Immature natural killer cell (primary cell): ENCODE measurements at places on chromosomes 11 and 22.

DNA sequence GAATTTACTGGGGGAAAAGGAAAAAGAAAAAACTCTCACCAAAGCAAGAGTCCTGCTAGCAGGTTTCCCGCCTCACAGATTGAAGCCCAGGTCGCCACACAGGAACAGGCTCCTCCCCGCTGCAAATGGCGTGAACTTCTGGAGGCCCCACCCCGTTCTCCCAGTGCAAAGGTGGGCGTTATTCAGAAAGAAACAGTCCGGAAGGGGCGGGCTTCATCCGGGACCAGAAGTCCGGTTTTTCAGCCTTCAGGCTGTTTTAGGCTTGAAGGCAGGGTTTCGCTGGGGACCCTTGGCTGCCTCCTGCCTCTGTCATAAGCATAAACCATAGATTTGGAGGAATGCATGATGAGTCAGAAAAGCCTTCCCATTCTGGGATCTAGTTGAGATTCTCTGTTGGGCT lies 148.3 kb upstream of the POU2AF2 start:
- DNase-seq = no peak

DNA sequence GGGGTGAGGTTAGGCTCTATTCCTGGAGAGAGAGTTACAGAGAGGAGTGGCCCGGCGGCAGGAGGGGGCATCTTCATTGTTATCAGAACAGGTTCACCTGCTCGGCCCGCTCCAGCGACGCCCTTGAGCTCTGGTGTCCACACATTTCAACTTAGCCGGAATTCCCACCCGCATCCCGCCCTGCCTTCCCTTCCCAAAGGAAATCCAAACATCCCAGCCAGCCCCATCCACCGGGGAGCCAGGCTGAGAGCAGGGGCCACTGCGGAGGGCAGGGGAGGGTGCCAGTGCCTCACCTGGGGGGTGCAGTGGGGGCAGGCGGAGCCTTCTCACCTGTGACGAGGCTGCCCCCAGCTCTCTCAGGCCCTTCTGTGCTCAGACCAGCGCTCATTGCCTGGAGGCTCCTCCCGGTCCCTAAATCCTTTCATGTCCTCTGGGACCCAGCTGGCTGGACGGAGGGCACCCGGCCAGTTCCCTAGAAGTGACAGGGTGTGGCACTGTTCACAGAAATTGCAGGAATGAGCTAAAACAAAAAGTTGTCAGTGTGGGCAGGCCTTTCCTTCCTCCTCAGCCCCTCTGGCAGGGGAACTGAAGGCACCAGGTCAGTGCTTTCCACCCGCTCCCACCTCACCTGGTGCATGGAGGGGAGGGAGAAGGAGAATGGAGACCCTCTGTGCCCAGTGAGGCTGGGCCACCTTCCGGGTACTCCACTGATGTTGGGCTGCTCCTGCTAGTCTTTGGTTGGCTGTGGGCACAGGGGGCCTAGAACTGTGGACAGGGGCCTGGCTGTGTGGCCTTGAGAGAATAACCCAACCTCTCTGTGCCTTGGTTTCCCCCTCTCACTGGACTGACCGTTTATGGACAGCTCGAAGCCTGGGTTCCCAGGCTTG lies 2.2 kb upstream of the MRGPRG start:
- no peak for DNase-seq

DNA sequence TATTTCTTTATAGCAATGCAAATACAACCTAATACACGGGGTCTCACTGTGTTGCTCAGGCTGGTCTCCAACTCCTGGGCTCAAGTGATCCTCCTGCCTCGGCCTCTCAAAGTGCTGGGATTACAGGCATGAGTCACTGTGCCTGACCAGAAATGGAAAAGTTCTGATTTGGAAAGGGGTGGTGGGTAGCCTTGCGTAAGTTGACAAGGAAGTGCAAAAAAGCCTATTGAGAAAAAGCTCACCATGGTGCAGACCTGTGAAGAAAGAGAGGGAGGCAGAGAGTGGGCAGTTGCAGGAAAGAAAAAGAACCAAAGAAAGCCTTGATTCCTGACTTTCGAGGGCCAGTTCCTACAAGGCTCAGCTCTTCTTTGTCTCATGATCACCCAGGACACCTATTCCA lies 27.1 kb downstream of the AGBL2 start:
- no peak for DNase-seq

DNA sequence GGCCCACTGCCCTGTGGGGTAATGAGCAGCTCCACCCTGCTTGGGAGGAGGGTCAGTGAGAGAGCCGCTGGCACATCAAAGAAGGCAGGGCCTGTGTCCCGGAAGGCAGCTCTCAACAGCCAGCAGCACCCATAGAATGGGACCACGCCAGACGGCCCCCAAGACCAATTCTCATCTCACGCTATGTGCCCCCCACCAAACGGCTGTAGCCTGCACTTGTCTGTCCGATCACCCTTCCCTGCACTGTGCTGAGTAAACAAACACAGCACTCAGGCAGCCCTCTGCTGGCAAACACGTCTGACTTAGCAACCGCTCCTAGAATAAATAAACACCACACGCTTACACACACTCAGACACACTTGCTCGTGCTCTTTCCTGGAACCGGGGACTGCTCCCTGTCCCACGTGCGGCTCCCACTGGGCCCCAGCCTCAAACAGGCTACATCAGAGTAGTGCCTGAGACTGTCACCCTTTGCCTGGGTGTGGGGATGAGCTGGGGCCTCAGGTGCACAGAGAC lies 53.2 kb upstream of the CDON start:
- no peak for DNase-seq

GRCh38 chr11:15278128-15278527 lies 163.4 kb downstream of the INSC start:
- no peak for DNase-seq

DNA sequence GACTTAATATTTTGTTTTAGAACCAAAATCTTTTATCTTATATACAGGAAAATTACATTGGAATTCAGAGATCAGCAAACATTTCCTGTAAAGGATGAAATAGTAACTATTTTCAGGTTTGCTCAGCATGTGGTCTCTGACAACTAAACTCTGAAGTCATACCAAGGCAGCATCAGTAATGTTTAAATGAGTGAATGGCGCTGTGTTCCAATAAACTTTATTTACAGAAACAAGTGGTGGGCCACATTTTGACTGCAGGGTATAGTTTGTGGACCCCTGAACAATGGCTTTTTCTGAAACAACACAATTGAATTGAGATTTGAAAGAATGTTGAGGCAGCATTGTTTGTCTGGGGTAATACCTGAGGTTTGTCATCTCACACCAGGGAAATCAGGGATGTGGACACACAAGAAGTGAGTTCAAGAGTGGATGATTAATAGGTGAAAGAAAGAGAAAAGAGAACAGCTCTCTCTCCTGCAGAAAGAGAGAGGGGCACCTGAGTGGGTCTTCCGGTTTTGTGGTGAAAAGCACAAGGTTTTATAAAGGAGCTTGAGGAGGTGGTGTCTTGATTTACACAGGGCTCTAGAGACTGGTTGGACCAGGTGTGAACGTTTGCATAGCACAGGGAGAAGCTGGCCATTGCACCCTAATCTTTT lies 113.5 kb upstream of the VPREB1 start:
- DNase-seq = no peak

- DNase-seq = no peak
Observed at GRCh38 chr22:21961886-21962654, 9.4 kb upstream of the PPM1F start.

GRCh38 chr11:134001596-134001995 lies 44.8 kb upstream of the IGSF9B start:
- DNase-seq = no peak

GRCh38 chr11:85517272-85517671 lies 109.9 kb downstream of the DLG2 start:
- no peak for DNase-seq

GRCh38 chr11:92897487-92897886 lies 72.0 kb upstream of the MTNR1B start:
- DNase-seq = no peak

GRCh38 chr22:44882226-44882905 lies 127.4 kb downstream of the PHF21B start:
- DNase-seq = no peak

DNA sequence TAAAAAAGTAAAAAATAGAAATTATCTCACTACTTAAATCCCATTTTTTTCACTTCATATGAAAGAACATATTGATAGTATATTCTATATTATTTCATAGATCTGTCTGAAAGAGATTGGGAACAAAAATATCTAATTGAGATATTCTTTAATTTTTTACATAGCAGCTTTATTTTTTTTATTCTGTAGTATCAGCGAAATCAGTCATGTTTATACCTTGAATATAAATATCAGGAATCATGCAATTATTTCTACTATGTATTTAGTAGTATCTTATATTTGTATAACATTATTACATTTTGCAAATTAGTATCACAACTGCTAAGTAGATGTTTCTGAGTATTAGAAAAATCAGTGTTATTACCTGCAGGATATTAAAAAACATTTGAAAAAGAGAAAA lies 20.4 kb downstream of the C11orf54 start:
- DNase-seq = no peak

DNA sequence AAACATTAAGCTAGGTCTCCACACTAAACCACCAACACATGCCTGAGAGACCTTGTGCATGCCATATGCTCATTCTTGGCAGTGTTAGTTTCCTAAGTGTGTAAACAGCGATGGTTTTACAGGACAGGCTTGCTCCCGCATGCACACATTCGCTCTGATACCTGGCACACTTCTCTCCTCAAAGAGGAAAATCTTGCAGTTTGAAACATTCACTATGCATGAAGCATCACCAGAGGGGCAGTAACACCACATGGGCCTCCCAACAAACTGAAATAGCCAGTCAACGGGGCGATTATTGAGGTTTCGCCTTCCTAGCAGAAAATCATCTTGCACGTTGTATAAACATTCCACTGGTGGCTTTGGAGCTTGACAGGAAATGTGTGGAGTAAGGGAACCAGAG lies 52.6 kb downstream of the ABTB2 start:
- DNase-seq = no peak

DNA sequence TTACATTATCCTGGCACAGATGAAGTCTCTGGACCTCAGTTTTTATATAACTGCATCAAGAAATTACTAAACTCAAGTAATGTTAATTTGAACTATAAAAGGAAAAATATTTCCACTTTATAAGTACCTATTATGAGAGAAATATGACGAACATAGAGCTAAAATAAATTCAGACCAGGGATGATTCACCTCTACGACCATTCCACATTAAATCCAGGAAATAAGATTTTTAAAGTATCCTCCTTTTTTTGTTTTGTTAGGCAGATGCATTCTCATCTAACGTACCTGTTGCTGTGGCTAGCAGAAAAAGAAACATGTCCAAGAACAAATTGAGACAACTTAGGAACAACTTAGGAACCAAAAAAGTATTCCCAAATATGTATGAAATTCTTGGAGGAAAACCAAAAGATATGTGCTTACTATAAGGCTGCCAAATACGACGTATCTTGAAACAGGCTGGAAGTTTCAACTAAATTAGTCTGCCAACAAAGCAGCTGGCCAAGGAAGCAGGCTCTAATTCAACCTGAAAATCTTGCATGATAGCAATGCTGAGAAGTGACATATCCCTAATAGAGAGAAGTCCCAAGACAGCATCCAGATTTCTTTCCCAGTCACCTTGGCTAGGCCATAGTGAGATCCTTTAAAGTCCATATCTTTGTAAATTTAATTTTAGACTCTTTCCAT lies 15.7 kb downstream of the SPTY2D1 start:
- DNase-seq = no peak

DNA sequence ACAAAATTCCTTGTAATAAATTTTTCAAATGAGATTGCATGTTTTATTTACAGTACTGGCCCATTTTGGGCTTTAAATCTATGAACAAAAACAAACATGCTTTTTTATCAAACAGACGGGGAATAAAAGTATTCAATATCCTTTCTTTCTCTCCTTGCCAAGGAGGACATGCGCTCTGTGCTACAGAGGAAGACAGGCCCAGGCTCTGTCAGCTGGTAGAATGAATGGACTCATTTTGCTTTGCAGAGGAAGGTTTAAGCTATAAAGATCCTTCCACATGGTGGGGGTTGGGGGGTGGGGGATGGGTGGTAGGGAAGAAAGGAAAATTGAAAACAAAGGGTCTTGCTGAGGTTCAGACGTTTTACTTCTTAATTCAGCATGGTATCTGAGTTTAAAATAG lies 575.6 kb downstream of the INSC start:
- DNase-seq = no peak

- DNase-seq = no peak
Observed at GRCh38 chr11:93729129-93729616, 12.1 kb downstream of the TAF1D start.

- peak; percentile 14 for DNase-seq
Observed at GRCh38 chr11:62124186-62125113, 639 bp downstream of the INCENP start.

- DNase-seq = no peak
Observed at GRCh38 chr11:130528298-130529261, 80.1 kb downstream of the ADAMTS15 start.

DNA sequence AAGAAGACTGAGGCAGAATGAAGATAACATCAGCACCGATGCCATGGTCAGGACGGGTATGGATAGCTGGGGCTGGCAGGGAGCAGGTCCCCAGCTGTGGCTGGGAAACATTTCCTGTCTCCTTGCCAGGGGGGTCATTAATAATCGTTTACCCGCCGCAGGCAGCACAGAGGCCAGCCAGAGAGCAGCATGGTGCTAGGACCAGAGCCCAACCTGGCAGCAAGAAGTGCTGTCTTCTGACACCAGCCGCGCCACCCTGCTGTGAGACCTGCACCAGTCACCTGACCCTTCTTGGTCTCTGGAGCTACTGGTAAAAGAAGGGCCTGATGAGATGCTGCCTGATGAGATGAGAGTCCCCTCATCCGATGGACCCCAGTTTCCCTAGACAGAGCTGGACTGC lies 36.3 kb downstream of the PDE2A start:
- no peak for DNase-seq

GRCh38 chr11:7270233-7270865 lies 18.6 kb downstream of the SYT9 start:
- DNase-seq = no peak

GRCh38 chr11:102109896-102110760 lies at the start of gene YAP1:
TSS of gene YAP1 (plus strand) at chr11:102110447. CDS start at chr11:102110849, 402 bp downstream.
- DNase-seq = peak; percentile 54

- DNase-seq = no peak
Observed at GRCh38 chr22:38110863-38111852, 674 bp upstream of the BAIAP2L2 start.

- no peak for DNase-seq
Observed at GRCh38 chr11:110832539-110832938, 120.3 kb upstream of the ARHGAP20 start.

GRCh38 chr11:47485107-47485506 lies 36.2 kb upstream of the RAPSN start:
- DNase-seq = no peak

- DNase-seq = no peak
Observed at GRCh38 chr11:126497581-126498122, 142.2 kb downstream of the ST3GAL4 start.

DNA sequence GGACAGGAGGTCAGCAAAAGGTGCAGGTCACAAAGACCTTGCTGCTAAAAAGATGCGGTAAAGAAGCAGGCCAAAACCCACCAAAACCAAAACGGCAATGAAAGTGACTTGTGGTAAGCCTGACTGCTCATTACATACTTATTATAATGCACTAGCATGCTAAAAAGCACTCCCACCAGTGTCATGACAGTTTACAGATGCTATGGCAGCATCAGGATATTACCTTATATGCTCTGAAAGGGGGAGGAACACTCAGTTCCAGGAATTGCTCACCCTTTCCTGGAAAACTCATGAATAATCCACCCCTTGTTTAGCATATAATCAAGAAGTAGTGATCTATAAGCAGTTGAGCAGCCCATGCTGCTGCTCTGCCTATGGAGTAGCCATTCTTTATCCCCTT lies 45.2 kb upstream of the SLC5A12 start:
- no peak for DNase-seq

- DNase-seq = no peak
Observed at GRCh38 chr11:134071766-134072402, 3.0 kb downstream of the JAM3 start.
